Osteocyte (in vitro differentiated cells): ENCODE measurements at places on chromosomes 2 and 18. TPM values are rescaled to one million over a fixed set of nuclear protein-coding genes. Genes with fewer than 3 reads are reported as not detected.
A peak's percentile ranks its signal among the peaks of the same experiment; 100 is the strongest.

GRCh38 chr2:115807276-115807675 is 1364.8 kb downstream of the DPP10 start:
- H3K27ac ChIP-seq: no peak overlapping the region
- DNase-seq: no peak
- H3K4me3 ChIP-seq: no peak overlapping the region
- no peaks in the 10 kb centered on the region for H3K4me1 ChIP-seq
- H3K36me3 ChIP-seq: no peaks in the 10 kb centered on the region
- no peaks in the 10 kb centered on the region for H3K27me3 ChIP-seq

DNA sequence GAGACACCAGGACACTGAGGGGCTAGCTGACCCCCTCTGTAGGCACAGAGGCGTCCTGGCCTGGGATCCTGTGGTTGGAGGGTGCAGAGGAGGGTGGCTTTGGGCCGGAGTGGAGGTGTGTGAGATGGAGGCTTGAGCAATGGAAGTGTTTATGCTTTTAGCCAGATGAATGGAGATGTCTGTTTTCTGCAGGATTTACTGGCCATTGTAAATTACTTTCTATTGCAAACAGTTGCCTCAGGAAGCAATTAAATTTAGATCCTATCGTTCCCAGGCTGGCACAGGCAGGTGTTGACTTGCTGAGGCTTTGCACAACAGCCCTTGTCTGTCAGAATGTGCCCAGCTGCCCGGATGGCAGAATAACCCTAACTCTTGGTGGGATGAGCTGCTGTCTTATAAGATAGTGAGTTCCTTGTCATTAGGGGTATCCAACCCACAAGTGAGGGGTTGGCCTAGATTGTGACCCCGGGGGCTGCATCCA is 1.8 kb upstream of the ARID5A start:
- no peak overlapping the region for H3K4me3 ChIP-seq
- no peaks in the 10 kb centered on the region for H3K27me3 ChIP-seq
- no peaks in the 10 kb centered on the region for H3K36me3 ChIP-seq
- H3K27ac ChIP-seq: peak overlapping the region; percentile 96
- DNase-seq: no peak

DNA sequence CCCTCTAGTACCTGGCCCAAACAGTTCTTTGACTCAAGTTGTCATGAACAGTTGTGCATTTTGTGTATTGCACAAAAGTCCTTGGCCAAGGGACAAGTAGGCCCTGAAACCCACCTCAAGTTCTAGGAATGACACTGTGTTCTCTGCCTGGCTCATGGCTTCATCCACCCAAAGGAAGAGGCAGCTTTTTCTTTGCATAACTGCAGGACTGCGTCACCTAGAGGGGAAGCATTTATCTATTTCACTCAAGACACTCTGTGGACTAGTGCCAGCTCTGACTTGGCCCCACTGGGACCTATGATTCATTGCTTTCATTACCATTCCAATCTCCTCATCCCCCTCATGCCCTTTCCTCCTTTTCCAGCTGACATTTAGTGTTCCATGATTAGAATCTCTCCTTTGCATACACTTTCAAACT is 119.3 kb upstream of the SIX2 start:
- no peaks in the 10 kb centered on the region for H3K27me3 ChIP-seq
- H3K36me3 ChIP-seq: no peaks in the 10 kb centered on the region
- no peak for DNase-seq

GBX2 gene
- total RNA-seq: 56.5 and 60.7 TPM in 2 replicates

TNFAIP6 gene
- not detected in 2 replicates for total RNA-seq

GRCh38 chr2:209422191-209422754 is 1.6 kb upstream of the MAP2 start:
- H3K36me3 ChIP-seq: no peaks in the 10 kb centered on the region
- no peak overlapping the region for H3K27ac ChIP-seq
- no peak for DNase-seq

GRCh38 chr18:66662632-66663031 is 58.7 kb upstream of the CDH19 start:
- peaks cover 12% of the 10 kb centered on the region for H3K27me3 ChIP-seq
- H3K4me1 ChIP-seq: no peaks in the 10 kb centered on the region
- H3K36me3 ChIP-seq: no peaks in the 10 kb centered on the region
- no peak overlapping the region for H3K4me3 ChIP-seq

DNA sequence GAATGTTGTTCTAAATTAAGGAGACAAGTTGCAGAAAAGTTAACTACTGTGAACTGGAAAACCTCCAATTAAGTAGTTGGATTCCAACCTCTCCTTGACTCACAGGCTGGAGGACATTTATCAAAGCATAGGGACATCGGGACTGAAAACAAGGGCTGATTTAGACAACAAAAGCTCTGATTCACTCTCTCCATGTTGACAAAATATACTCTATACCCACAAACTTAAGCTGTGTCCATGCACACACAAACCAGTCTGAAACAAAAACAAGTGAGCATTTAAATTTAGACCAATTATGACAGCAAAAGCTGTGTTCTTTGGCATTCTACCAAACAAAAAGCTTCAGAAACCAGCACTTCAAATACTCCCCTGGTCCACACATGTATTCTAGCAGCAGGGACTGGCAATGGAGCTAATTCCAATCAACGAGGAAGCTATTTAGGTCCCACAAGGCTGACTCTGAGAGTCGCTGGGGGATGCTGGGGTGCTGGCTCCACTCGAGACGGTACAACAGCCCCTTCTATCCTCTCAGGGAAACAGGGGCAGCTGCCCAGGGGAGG is 71.4 kb downstream of the NXPH2 start:
- no peak for DNase-seq
- H3K27me3 ChIP-seq: no peaks in the 10 kb centered on the region
- peaks cover 4% of the 10 kb centered on the region for H3K4me1 ChIP-seq
- no peak overlapping the region for H3K27ac ChIP-seq

DNA sequence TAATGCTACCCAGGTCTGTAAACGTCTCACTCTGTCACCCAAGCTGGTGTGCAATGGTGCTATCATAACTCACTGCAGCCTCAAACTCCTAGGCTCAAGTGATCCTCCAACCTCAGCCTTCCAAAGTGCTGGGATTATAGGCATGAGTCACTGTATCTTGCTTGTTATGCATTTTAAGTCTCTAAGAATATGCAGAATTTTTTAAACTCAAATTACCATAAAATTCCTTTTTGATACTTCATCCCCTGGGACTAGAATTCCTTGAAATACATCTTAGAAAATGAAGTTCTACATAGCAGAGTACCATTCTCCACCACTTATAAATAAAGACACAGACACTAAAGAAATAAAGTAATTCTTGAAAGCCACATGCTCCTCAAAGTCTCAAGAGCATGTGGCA is 30.2 kb upstream of the LRATD1 start:
- no peaks in the 10 kb centered on the region for H3K4me1 ChIP-seq
- H3K4me3 ChIP-seq: no peak overlapping the region
- H3K27ac ChIP-seq: no peak overlapping the region
- no peaks in the 10 kb centered on the region for H3K27me3 ChIP-seq
- no peaks in the 10 kb centered on the region for H3K36me3 ChIP-seq

LCT gene
- total RNA-seq: not detected in 2 replicates

DNA sequence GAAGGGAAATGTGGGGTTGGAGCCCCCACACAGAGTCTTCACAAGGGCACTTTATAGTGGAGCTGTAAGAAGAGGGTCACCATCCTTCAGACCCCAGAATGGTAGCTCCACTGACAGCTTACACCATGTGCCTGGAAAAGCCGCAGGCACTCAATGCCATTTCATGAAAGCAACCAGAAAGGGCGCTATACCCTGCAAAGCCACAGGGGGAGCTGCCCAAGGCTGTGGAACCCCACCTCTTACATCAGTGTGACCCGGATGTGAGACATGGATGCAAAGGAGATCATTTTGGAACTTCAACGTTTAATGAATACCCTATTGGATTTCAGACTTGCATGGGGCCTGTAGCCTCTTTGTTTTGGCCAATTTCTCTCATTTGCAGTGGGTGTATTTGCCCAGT is 694.7 kb downstream of the CBLN2 start:
- DNase-seq: no peak
- H3K36me3 ChIP-seq: no peaks in the 10 kb centered on the region
- no peaks in the 10 kb centered on the region for H3K27me3 ChIP-seq
- H3K27ac ChIP-seq: no peak overlapping the region
- no peaks in the 10 kb centered on the region for H3K4me1 ChIP-seq

DNA sequence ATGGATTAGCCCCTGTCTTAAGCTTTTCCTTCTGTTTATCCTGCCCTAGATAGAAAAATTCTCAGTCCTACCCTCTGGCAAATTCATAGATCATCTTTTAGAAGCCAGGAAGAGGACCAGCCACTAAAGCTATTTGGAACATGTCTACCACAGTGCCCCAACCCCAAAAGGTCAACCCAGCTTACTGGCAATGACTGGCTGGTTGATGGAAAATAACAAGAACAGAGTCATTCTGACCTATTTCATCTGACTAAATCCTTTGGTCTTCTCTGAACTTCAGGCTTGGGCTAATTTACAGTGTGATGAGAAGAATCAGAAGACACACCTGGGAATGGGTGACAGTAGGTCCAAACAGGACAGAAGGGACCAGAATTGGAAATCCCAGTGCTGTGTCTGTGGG is 227.3 kb upstream of the CCDC68 start:
- no peaks in the 10 kb centered on the region for H3K4me1 ChIP-seq
- no peaks in the 10 kb centered on the region for H3K36me3 ChIP-seq
- H3K27ac ChIP-seq: no peak overlapping the region

DNA sequence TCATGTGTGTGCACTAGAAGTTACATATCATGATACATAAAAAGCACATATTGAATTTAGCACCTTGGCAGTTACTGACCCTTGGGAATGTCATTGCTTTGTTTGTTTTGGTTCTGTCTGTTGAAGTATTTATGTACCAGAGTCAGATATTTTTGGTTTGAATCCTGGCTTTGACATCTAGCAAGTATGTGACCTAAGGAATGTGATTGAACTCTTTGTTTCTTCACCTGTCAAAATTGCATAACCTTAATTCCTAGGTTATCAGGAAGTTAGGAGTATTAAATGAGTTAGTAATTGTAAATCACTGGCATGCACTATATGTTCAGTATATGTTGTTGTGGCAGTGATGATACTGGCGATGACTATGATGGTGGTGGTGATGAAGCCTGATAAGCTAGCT is 1003.5 kb upstream of the NRXN1 start:
- H3K4me1 ChIP-seq: no peaks in the 10 kb centered on the region
- no peaks in the 10 kb centered on the region for H3K36me3 ChIP-seq
- peaks cover 2% of the 10 kb centered on the region for H3K27me3 ChIP-seq

GRCh38 chr18:8705238-8705960 is at the start of gene MTCL1:
Gene MTCL1, plus strand, starts transcription at chr18:8705556. Its CDS starts 105 bp downstream, at chr18:8705661.
- no peak for DNase-seq
- H3K4me1 ChIP-seq: peaks cover 50% of the 10 kb centered on the region
- H3K4me3 ChIP-seq: peak within 1 kb of the TSS; percentile 99
- H3K27me3 ChIP-seq: no peaks in the 10 kb centered on the region
- H3K36me3 ChIP-seq: no peaks in the 10 kb centered on the region
- H3K27ac ChIP-seq: peak within 1 kb of the TSS; percentile 94

DNA sequence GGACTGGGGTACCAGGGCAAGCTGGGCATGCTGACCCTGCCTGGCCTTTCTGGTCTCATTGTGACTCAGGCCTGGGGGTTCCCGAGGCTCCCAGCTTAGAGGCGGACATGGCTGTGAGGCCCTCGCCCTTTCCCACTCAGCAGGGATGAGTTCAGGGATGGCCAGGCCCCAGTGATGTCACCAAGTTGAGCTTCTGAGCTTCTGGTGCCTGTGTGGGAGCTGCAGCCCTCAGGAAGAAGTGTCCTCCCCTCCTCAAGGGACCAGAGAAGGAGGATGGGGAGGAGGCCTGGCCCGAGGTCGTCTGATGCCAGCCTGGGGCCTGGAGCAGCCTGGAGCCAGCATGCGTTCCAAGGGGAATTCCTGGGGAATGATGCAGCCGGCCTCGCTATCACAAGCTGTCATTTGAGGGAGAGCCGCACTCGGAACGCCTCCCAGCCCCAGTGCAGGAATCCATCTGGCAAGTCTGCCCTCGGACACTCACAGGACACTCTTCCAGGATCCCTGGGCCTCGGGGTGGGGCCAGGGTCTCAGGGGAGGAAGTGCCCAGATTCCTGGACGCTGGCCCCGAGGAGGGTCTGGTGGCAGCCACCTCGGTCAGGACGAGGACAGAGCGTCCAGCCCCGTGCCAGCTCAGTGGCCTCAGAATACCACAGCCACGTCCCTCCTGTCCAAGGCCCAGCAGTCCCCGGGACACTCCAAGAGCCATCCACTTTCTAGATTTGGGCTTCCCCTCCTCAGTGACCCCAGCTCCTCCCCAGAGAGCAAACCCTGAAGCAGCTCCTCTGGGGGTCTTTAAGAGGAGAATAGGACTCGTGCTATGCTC is 61.2 kb upstream of the GPC1 start:
- H3K4me1 ChIP-seq: peaks cover 40% of the 10 kb centered on the region
- H3K36me3 ChIP-seq: no peaks in the 10 kb centered on the region
- no peaks in the 10 kb centered on the region for H3K27me3 ChIP-seq
- peak overlapping the region; percentile 63 for H3K27ac ChIP-seq
- no peak for DNase-seq

CYBRD1 gene
- total RNA-seq: 140 and 148 TPM in 2 replicates

DNA sequence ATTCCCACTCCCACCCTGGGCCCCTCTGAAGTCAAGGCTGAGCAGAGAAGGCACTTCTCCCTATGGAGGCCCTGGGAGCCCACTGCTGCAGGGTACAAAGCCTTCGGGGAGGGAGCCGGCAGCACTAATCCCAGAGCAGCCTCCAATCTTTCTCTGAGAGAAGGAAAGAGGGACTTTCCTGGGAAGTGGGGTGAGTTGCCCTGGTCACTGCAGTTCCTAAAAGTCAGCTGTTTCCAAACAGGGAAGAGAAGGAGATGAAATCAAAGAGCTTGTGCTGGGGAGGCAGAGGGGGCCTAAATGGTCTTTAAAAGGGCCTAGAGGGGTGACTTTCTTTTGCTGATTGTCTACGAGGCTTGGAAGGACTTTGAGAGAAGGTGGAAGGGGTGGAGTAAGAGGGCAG is 264.7 kb downstream of the TNS1 start:
- H3K36me3 ChIP-seq: peaks cover 3% of the 10 kb centered on the region
- peaks cover 22% of the 10 kb centered on the region for H3K4me1 ChIP-seq
- peaks cover 2% of the 10 kb centered on the region for H3K27me3 ChIP-seq
- DNase-seq: no peak
- no peak overlapping the region for H3K27ac ChIP-seq
- H3K4me3 ChIP-seq: no peak overlapping the region

DNA sequence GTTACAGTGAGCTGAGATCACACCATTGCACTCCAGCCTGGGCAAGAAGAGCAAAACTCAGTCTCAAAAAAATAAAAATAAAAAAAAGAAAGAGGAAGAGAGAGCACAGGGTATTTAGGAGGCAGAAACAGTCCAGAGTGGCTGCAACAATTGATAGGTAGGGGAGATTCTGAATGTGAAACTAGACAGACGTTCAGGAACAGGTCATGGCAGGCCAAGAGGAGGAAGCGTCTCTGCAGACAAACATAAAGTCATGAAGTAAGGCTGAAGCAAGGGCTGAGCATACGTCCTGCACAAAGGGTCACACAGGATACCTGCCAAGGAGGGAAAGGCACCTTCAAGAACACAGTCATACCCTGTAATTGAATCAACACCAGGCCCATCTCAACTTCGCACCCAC is 64.1 kb upstream of the ZNF532 start:
- no peak for DNase-seq
- no peaks in the 10 kb centered on the region for H3K36me3 ChIP-seq
- no peaks in the 10 kb centered on the region for H3K27me3 ChIP-seq
- no peak overlapping the region for H3K4me3 ChIP-seq

REG3A gene
- total RNA-seq: not detected in 2 replicates

SPP2 gene
- total RNA-seq: not detected in 2 replicates
